ENCODE measurements at places on chromosomes 6 and 20.

DNA sequence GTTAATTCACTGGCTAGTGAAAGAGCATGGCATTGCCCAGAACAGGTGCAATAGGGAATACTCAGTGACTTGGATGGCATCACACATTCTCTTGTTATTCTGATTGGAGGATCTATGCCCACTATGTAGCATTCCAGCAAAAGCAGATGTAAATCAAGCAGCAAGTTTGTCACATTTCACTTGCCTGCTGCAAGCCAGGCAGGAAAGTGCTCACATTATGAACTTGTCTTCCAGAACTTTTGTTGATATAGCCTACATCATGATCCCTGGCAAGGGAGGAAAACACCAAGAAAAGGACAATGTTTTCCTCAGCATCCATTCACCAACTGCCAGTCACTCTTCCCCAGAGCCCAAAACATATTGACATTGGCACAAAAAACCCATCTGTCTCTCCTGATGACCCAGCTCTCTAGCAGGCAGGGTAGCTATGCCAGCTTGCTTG is 77.8 kb downstream of the ARHGAP18 start:
- no peak for DNase-seq

DNA sequence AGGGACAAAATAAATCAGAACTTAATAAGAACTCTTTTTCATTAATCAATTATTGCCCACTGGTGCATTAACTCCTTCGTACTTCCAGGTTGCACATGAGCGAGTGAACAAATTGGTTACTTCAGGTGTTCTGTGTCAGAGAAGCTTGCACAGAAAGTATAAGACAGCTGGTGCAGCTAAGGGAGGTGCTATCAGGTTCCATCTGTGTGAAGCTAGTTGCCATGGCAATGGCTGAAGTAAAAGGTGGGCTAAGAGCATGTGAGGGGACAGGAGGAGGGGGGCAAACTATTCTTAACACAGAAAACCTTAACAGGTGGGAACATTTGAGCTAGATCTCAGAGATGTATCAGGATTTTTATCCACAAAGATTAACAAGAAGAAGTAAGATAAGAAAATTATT is 81.6 kb downstream of the MANEA start:
- no peak for DNase-seq

DNA sequence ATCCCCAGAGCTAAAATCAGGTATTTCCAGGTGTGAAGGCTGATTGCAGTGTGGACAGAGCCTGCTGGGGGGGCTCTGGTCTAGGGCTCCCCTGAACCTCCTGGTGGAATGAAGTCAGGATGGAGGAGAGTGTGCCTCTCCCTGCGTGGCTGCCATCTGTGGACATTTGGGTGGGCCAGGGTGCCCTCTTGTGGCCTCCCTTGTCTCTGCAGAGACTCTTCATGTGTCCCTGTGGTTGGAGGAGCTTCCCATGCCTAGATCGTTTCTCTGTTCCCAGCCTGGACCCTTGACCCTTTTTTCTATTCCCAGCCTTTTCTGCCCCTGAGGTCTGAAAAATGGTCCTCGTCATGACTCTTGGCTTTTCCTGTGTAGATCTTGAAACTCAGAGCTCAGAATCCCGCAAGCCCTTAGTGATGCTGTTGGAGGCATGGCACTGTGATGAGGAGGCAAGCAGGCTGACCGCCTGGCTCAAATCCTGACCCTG is 9.9 kb upstream of the PSMF1 start:
- DNase-seq = peak; percentile 24

- no peak for DNase-seq
Observed at GRCh38 chr6:30508890-30509736, 19.8 kb downstream of the HLA-E start.

GRCh38 chr20:31962761-31963160 is 5.2 kb upstream of the XKR7 start:
- DNase-seq = no peak

GRCh38 chr6:51972659-51973058 is 114.8 kb downstream of the PKHD1 start:
- no peak for DNase-seq

GRCh38 chr20:13101706-13102105 is 92.9 kb downstream of the SPTLC3 start:
- no peak for DNase-seq

DNA sequence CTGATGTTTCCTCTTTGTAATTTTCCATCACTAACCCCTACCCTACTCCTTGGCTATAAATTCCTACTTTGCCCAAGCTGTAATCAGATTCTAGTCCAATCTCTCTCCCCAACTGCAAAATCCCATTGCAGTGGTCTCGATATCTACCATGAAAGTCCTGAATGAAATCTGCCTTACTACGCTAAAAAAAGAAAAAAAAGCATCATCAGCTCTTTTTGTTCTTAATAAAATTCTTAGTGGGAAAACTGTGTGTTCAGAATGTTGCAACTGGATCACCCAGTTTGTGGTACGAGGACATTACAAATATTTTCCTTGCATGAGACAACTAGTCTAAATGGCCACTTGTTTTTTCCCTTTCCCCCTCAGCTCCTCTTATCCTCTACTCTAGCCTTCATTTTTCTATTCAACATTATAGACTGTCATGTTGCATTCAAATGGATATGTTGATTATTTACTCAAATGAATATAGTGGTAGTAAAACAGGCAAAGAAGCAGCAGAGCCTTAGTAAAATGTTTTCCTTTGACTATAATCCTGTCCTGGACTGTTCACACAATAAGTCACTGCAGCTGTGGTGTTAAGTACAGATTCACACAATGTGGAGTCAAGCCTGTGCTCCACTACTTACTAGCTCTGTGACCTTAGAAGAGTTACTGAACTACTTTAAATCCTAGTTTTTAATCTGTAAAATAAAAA is 527.1 kb upstream of the MARCKS start:
- DNase-seq = no peak

- DNase-seq = no peak
Observed at GRCh38 chr6:6315660-6316059, 4.8 kb downstream of the F13A1 start.

DNA sequence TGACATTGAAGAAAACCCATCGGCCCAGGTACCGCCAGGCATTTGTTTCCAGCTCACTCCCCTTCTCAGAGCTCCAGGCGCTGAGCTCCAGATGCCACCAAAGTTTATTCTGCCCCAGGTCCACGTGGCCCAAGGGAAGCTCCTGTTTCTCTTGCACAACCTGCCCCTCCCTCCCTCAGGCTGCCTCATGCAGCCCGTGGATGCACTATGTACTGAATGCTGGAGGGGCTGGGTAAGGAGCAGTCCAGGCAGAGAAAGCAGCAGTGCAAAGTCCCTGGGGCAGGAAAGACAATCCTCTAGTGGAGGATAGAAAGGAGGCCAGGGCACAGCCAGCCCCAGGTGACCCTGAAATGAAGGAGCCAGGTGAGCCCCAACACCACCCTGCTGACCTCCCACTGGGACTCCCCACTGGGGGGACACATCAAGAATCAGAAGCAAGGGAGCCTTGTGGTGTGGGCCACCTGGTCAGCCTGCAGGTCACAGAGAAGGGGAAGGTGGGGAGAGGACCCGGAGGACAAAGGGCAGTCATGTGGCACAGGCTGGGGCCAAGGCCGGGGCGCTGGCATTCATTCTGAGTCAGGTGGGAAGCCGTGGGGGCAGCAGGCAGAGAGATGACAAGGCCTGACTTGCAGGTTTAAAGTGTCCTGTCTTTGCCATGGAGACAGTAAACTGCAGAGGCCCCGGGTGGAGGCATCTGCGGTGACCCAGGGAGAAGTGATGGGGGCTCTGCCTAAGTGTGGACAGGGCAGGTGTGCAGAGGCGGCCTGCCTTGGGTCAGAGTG is 230.1 kb downstream of the PREX1 start:
- DNase-seq = no peak

DNA sequence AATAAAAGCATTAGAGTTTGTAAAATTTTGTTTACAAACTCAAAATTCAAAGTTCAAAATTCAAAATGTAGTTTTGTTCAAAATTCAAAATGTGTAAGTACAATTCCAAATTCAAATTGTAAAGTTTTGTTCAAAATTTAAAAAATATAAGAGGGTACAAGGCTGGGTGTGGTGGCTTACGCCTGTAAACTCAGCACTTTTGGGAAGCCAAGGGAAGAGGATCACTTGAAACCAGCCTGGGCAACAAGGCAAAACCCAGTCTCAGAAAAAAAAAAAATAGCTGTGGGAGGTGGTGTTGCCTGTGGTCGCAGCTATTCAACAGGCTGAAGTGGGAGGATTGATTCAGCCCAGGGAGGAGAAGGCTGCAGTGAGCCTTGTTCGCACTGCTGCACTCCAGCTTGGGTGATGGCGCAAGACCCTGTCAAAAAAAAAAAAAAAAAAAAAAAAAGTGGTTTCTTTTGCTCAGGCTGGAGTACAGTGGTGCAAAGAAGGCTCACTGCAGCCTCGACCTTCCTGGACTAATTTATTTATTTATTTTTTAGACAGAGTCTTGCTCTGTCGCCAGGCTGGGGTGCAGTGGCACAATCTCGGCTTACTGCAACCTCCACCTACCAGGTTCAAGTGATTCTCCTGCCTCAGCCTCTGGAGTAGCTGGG is 5.4 kb upstream of the ZBTB12 start:
- DNase-seq = no peak

DNA sequence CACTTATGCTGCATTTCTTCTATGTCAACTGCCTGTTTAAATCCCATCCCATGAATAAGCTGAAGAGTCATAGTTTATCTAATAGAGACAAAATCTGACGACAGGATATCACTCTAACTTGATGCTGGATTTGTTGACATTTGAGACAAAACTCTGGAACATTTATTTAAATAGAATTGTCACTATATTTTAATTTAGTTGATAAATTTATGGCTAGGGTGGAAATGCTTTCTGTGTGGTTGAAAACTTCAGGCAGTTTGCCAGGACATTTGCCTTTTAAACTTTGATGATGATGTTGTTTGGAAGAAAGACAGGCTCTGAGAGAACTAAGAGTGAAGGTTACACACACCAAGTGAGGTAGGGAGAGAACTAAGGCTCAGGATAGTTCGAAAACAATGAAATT is 68.1 kb downstream of the GJA1 start:
- DNase-seq = no peak

DNA sequence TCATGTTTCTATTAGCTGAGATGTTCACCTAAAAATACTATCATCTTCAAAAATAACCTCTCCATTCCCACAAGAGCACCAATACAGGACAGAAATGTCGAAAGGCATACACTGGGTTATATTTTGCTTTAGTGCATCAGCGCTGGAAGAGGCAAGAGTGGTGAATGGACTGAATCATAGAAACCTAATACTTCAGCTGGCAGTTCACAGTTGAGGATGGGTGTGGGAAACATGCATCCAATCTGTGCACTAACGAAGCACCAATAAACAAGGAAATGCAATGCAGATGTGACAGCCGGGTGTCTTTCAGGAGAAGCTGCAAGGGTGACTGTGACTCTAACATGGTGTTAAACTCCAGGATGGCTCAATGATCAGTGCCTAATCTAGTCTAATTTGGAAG is 365.8 kb downstream of the ESR1 start:
- no peak for DNase-seq

- DNase-seq = no peak
Observed at GRCh38 chr20:57320358-57320757, 9.2 kb upstream of the SPO11 start.

DNA sequence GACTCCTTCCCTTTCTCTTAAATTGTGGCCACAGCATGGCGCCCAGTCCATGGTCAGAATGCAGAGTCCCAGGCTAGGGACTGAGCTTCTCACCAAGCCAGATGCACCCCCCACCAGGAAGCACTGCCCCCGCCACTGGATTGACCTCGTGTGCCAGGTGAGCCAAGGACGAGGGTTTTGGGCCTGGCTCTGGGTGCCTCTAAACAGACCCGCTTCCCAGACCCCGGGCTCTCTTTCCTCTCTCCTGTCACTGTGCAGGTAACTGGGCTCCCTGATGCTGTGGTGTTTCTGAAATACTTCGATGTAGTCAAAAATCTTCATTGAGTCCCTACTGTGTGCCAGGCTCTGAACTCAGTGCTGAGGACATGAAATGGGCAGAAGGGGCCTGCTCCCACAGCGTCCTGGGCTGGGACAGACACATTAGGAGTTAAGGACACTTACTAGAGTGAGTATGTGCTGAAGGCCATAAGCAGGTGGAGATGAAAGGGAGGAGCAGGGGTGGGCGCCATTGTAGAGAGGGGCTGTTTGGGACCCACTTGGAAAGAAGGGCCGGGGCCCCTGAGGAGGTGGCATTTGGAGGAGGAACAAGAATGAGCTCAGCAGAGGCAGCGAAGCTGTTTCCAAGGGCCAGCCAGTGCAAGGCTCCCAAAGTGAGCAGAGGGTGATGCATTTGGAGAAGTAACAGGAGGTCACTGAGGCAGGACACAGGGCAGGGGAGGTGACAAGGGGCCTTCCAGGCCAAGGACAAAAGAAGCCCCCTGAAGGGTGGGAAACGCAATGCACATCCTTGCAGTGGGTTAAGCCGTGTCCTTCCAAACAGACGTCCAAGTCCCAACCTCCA is 217.1 kb downstream of the ANKRD60 start:
- DNase-seq = no peak

DNA sequence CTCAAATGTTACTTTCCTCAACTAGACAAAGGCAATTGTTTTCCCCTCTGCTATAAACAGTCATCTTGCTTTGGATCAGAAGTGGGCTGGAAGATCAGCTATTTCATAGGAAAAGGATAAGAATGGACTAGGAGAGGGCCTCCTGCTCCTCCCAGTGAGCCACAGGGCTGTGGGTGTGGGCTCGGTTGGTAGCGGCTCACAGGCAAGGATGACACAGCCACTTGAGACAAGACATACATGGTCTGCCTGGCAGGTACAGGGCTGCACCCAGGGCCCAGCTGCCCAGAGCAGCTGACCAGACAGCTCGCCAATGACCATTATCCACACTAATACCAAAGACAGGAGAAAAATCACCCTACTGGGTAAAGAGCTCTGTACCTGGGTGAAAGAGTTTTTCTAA is 9.0 kb upstream of the SLA2 start:
- no peak for DNase-seq

DNA sequence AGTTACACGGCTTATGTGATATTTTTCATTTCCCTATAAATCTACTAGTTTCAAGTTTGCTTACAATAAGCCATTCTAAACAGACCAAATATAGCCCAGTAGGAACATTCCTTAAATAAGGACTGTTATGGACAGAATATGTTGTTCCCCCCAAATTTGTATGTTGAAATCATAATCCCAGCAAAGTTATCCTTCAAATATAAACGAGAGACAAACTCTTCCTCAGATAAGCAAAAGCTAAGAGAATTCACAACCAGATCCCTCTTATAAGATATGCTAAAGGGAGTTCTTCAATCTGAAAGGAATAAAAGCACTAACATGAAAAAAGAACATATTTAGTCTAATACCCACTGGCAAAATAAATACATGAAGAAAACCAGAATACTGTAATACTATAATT is 795.5 kb upstream of the GJE1 start:
- no peak for DNase-seq

DNA sequence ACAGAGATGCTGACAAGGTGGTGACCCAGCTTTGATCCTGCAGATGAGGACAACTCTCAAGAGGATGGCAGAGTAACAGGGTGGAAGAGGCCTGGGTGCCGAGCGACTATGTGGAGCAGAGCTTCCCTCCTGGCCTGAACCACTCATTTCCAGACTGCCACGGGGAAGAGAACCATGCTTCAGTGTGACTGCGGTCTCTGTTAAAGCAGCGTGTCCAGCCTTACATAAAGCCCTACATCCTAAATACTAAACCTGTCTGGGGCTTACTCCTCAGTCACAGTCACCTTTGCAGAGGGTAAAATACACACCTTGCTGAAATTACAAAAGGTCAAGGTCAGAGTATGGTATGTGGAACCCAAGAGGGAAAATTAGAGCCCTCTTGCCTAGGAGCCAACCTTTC is 312.9 kb downstream of the CDC5L start:
- DNase-seq = no peak
